ENCODE measurements at places on chromosomes 12 and 14. TPM values are rescaled to one million over a fixed set of nuclear protein-coding genes. Genes with fewer than 3 reads are reported as not detected.

The P2RX7 gene
- polyA plus RNA-seq, result 0.60 TPM

The NPAS3 gene
- polyA plus RNA-seq, result not detected

The KRT74 gene
- not detected for polyA plus RNA-seq

The INSM2 gene
- polyA plus RNA-seq, result not detected

The SLCO1B1 gene
- polyA plus RNA-seq, result not detected

DNA sequence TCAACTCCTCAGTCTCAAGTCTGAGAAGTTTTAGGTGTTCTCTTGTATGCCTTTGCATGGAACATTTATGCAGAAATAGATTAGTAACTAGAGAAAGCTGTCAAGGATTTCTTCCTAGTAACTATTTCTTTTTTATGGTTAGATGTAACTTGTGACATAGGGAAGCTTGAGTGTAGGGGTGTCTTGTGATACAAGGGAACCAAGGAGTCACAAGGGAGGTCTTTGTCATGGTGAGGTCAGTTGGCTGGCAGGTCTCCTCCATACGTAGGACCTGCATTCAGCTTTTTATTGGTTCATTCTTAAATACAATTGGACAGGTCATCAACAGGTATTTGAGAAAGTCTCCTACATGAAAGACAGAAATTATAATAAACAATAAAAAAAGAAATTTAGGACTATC is 394.0 kb upstream of the CCDC196 start:
- DNase-seq, result no peak

DNA sequence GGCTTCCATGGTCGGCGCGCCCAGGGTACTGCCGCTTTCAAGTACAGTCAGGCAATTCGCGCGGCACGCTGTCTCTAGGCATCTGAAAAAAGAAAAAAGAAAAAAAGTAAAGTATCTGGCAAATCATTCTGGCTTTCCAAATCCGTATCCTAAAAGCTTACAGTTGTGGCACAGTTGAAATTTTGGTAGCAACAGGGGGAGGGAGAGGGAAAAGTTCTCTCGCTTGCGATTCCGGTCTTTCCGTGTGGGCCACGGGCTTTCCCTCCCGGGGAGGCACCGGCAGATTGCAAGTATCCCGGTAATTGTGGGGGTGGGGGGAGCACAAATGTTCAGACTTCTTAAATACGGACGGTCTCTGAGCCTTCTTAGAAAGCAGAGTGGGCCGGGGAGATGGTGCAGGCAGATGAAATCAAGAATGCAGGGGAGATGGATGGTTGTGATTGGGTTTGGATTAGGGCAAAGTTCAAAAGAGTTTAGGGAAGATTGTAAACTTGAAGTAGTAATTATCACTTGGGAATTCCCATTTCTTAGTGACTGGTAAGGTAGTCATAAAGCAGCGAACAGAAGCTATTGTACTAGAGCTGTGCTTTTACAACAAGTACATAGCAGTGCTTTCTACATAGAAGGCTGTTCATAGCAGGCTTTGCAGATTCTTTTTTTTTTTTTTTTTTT is 1.2 kb downstream of the SOCS2 start:
- DNase-seq, result no peak

GRCh38 chr14:65482757-65483438 is 70.4 kb downstream of the FUT8 start:
- DNase-seq, result no peak

DNA sequence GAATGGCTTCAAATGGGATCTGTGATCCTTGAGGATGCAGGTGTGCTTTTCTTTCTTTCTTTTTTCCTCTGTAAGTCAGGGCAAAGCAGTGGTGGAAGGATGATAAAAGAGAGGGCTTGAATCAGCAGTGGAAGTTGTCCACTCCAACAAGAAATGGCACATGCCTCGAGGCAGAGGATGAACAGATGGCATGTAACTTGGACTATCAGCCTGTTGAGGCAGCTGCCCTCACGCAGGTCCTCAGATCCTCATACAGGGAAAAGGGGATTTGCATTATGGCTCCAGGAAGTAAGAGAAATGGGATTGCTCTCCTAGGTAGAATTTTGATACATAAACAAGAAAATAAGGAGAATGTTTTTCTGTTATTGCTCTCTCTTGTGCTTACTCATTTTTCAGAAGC is 368.0 kb downstream of the FUT8 start:
- no peak for DNase-seq

All from sigmoid colon (tissue), 7 donors.